Central memory CD4-positive, alpha-beta T cell (primary cell): ENCODE measurements at places on chromosomes 13 and 19.

DNA sequence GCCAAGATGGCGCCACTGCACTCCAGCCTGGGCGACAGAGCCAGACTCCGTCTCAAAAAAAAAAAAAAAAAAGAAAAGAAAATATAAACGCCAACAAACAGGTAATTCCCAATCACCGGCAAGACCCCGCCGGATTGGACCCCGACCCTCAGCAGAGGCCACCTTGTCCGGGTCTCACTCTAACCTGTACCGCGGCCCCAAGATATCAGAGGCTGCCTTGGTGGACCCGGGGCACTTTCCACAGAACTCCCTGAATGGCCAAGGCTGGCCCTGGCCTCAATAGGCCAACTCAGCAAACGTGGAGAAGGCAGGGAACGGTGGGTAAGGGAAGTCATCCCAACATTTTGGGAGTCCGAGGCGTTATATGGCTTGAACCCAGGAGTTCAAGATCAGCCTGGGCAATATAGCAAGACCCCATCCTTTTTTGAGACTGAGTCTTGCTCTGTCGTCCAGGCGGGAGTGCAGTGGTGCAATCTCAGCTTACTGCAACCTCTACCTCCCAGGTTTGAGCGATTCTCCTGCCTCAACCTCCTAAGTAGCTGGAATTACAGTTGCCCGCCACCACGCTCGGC lies 27.8 kb downstream of the MAN2B1 start:
- DNase-seq, result no peak

- peak; percentile 22 for DNase-seq
Measured at GRCh38 chr13:33228648-33229445, 56.7 kb downstream of the STARD13 start.

DNA sequence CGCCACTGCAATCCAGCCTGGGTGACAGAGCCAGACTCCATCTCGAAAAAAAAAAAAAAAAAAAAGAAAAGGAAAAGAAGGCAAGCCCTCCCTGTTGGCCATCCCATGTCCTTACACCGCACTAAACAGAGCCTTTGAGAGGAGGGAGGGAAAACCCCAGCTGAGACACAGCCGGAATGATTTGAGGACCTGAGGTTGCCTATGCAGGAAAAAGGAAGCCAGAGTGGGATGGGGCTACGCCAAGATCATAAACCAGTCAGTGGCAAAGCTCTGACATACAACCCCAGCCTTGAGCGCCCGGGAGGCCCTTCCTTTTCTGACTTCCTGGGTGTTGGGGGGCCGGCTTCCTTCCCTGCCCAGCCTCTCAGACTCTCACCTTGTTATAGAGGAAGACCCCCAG lies 12.5 kb upstream of the CHERP start:
- DNase-seq, result no peak

DNA sequence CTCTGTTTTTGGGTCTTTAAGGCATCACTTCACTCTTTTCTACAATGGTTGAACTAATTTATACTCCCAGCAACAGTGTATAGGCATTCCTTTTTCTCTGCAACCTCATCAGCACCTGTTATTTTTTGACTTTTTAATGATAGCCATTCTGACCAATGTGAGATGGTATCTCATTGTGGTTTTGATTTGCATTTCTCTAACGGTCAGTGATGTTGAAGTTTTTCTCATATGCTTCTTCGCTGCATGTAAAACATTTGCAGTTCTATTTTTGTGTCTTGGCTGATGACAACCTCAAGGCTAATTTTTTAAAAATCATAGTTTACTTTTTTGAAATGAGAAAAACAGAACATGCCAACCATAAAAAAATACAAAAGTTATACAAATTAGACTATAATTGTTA lies 258.2 kb upstream of the EDNRB start:
- no peak for DNase-seq

GRCh38 chr13:104773775-104774174 lies 1707.6 kb upstream of the SLC10A2 start:
- no peak for DNase-seq

DNA sequence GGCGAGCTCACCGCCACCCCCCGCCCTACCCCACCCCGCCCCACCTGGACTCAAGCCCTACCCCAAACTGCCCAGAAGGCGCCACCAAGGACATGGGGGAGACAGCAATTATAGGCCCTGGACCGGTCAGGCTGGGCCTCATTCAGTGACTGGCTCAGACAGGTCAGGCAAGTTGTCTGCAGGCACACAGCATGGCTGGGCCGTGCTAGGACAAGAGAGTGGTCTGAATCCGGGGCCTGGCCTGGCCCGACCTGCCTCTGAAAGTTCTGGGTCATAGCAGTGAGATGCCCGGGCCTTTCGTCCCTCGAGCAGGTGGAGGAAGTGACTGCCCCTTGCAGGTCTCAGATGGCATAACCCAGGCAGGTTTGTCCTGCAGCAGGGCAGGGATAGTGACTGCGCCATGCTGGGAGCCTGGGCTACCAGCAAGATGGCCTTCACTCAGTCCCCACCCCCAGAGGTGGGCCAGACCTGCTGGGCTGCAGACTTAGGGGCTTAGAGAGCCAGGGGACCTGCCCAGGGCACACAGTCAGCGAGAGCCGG lies 21.0 kb downstream of the COMP start:
- no peak for DNase-seq

DNA sequence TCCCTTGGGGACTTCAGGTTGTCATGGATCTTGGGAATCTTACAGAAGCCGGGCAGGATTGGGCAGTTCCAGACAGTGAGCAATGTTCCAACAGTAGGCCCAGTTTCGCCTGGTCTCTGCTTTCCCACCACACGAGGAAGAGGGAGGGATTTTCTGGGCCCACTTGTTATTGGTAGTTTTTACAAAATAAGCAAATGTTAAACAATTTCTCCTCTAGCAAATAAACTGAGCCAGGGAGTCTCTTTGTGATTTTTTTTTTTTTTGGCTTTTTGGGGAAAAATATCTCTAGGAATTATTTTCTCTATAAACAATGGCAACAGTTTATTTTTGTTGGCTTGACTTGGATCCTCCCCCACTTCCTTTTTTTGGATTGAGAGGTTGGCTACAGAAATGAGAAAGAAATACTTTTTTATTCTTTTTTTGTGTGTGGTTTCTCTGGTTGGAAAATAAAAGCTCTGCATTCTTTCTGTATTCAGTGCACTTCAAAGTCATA lies 89.3 kb downstream of the TM9SF2 start:
- DNase-seq, result no peak

DNA sequence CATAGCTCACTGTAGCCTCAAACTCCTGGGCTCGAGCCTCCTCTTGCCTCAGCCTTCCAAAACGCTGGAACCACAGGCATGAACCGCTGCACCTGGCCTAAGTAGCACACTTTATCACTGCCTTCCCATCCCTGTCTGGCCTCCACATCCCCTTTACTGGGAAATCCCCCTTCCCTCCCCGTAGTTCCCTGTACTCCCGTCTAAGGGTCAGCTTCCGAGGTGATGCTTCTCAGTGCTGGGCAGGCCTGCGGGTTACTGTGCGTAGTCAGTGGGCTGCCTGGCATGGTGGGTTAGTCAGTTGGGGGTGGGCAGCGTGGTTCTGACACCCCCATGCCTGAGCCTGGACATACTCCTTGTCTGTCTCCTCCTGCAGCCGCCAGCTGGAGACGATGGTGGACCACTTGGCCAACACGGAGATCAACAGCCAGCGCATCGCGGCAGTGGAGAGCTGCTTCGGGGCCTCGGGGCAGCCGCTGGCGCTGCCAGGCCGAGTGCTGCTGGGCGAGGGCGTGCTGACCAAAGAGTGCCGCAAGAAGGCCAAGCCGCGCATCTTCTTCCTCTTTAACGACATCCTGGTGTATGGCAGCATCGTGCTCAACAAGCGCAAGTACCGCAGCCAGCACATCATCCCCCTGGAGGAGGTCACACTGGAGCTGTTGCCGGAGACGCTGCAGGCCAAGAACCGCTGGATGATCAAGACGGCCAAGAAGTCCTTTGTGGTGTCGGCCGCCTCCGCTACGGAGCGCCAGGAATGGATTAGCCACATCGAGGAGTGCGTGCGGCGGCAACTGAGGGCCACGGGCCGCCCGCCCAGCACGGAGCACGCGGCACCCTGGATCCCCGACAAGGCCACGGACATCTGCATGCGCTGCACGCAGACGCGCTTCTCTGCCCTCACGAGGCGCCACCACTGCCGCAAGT lies 8.4 kb downstream of the PLEKHF1 start:
- DNase-seq, result no peak

DNA sequence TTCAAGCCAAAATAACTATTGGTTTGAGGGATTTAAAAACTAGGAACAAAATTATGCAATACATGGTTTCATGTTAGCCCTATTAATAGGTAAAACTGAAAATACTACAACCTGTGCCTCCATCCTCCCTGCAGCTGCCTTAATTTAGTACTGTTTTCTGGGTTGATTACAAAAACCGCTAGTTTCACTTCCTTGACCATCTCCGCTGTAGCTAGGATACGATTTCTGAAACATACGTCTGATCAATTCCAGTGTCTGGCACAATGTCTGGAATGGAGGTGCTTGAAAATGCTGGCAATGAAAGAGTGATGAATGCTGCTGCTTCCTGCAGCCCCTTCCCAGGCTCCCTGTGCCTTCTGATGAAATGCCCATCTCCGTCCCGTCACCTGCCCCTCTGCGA lies 273.5 kb downstream of the SHISA2 start:
- no peak for DNase-seq

DNA sequence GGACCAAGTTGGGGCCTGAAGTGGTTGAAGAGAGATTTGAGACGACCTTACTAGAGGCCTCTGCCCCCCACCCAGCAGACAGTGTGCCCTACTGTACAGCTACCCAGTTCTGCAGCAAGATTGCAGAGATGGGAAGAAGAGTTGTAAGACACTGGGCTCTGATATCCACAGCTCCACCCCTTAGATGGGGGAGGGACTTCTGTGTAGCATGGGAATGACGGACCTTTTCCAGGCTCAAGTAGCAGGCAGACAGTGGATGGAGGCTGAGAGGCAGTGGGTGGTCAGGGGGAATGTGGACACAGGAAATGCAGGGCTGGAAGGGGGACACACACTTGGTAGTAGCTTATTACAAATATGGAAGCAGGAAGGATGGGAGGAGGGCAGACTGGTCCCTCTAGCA lies 13.0 kb downstream of the LRFN3 start:
- DNase-seq, result no peak

DNA sequence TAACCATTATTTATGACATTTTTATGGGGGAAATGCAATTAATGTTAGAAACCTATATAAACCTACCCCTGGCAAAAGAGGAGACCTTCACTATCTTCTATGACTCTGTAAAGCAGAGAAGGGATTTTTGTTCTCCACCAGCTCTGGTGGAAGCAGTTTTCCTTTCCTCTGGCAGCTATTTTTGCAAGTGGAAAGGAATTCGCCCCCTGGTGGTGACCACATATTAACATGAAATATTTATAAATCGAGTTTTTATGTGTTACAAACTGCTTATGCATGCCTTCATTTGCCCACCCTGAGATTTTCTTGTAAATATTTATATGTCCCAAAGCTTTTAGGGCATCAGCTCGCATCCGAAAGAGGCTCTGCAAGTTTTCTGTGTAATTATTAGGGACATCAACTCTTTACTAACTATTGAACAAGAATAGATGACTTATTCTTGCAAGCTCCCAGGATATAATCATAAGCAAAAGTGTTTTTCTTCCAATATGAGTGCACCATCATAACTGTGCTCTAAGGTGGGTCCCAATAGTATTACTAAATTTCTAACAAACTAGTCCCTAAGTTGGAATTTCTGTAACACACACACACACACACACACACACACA lies 62.4 kb downstream of the SERTM1 start:
- peak; percentile 13 for DNase-seq

DNA sequence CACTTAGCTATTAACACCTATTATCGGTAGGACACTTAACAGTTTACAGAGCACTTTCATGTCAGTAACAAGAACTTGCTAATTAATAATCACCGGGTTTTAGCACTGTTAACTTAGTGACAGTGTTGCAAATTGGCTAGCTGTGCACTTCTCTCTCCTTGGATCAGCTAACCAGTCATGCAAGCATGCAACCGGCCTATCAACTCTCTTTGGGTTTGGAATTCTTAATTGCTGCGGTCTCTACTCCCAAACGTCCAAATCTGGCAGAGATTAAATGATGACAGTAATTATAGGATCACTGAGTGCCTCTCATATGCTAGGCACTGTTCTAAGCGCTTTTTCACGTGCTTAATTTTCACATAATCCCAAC lies 1.2 kb downstream of the EPS15L1 start:
- DNase-seq, result no peak

DNA sequence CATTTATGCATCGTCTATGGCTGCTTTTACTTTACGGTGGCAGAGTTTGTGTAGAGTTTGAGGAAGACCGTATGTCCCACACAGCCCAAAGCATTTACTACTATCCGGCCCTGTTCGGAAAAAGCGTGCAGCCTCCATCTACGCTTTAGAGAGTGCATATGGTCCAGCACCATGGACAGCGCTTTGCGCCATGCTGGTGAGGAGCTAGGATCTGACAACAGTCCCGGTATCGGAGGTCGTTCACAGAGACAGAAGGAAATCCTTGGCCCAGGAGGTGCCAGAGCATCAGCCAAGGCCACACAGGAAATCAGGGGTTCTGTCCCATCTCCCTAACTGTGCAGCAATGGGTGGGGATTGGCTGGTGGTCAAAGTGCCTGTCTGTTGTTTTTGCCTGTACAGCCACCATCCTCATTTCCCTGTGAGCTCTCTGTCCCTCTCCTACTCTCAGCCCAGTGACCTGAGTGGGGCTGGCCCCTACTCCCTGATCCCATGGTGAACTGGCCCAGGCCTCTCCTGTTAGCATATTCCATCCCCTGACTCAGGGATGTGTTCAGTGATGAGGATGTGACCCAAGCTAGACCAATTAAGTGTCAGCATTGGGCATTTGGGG lies 16.2 kb upstream of the PRODH2 start:
- DNase-seq, result peak; percentile 30

DNA sequence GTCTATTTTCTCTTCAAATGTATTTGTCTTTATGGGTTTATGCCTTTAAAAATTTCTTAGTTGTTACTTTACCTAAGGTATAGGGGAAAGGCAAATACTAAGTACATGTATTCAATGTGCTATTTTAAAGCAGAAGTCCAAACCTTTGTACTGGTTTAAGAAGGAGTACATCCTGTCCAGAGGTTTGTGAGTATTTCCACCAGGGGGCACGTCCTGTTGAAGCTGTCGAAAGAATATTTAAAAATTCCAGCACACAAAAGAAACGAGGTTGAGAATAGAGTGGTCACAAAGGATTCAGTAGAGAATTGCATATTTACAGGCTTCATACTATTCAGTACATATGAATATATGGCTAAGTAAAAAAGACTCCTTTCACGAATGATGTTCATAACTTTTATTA lies 59.8 kb downstream of the URI1 start:
- no peak for DNase-seq

DNA sequence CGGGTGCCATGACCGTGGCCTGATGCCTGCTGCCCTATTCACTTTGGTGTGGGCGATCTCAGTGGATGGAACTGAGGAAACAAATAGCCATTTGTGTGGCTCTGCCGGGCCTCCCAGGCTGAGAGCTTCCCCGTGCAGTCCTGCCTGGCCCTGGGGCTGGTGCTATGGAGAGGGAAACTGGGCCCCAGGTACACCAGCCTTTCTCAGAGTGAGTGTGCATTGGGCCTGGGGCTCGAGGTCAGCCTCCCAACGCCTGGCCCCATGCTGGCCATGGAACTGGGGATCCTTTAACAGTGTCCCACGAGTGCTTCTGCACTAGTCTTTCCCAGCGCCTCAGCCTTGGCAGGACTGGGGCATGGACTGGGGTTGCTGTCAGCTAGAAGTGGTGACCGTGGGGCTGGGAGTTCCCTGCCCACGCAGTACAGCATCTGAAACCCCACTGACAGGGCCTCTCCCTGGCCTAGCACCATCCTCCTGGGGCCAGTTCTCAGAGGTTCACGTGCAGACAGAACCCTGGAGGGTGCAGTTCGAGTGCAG lies 10.5 kb downstream of the PLEKHF1 start:
- DNase-seq, result no peak

GRCh38 chr13:36329361-36329760 lies 16.8 kb downstream of the SPART start:
- no peak for DNase-seq

- no peak for DNase-seq
Measured at GRCh38 chr13:107993239-107993949, 221.9 kb downstream of the LIG4 start.
